Eye (tissue), 1 donor: ENCODE measurements at places on chromosomes 5 and 9.

DNA sequence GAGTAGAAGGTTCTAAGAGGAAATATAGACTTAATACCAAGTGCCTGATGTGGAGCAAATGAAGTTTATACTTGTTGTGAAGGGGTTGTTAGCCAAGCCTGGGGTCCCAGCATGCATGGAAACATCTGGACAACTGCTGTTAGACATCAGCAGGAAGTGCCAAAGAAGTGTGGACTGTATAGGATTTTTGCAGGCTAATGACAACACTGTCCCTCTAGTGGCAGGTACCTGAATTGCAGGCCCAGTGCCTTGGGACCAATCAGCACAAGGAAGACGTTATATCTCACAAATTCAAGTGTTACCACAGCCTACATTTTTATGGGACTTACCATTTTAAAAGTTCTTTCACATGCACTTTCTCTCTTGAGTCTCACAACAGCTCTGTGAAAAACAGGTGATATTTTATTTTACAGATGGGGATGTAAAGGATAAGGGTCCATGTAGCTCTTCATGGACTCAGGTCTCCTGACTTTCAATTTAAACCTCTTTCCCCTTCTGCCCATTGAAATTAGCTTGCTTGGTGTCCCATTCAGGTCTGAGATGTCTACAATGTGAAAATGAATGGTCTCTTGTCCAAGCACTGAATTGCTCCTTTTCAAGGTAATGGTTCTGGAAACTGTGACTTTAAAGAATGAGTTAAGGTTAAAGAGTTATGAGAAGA lies 89.0 kb upstream of the MAP1B start:
- peak; percentile 45 for DNase-seq

- no peak for DNase-seq
Measured at GRCh38 chr5:138065102-138065501, 18.7 kb upstream of the WNT8A start.

DNA sequence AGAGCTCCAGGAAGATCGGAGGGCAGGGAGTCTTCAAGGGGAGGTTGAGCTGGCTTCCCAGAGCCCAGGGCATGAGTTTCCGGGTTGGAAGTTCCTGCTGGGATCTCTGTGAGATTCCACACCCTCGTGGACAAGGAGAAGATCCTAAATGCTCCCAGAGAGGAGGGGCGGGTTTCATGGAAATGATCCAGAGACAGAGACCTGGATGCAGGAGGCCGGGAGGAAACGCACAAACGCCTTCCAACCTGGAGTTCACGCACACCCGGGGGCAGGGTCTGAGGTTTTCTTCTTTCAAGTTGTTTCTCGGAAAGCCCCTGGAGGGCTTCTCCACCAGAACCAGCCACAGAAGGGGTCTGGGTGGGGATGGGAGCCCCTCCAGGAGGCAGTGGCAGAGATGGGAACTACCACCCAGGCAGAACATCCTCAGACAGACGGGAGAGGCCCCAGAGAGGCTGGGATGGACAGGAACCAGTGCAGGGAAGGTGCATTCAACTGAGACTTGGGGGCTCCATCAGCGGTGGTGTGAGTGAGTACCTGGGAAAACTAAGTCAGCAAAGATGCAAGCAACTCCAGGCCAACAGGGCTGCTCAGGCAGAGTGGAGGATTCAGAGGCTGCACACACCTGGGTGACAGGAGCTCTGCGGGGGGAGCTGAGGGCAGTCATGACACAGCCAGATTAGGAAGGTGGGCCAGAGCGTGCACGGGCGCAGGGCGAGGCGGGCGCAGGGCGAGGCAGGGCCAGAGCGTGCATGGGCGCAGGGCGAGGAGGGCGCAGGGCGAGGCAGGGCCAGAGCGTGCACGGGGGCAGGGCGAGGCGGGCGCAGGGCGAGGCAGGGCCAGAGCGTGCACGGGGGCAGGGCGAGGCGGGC lies 52.1 kb upstream of the EXOC3 start:
- no peak for DNase-seq

- peak; percentile 21 for DNase-seq
Measured at GRCh38 chr5:107555425-107556090, 115.2 kb downstream of the EFNA5 start.

DNA sequence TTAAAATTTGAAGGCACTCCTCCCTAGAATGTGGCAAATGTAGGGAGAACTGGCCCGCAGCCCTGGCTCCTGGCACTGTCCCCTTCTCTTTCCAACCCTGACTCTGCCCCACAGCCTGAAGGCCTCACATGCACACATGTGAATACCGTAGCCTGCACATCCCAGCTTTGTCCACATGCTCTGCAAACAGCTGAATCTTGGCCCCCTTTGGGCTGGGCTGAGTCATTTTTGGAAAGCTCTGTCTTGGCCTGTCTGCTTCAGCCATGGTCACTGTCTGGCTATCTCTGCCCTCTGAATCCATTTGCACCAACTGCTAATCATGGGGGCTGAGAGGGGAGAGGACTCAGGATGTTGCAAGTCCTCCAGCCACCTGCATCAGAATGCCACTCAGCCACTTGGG lies 22.1 kb upstream of the GALNT10 start:
- no peak for DNase-seq

DNA sequence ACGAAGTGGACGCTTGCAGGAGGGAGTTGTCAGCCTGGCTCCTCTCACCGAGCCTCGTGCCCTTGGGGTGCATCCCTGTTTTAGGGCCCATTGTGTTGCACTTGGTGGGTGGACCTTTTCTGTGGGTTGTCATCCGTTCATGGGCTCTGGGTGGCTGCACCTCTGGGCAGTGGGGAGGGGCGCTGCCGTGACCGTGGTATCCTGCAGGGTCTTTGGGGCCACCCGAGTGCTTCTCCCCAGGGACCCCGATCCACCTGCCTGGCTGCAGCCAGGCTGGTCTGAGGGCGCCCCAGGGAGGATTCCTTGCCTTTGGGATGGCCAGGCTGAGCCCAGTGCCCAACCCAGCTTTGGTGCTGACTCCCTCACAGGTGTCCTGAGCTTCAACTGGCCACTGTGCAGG lies 41.0 kb upstream of the UBAC1 start:
- DNase-seq, result no peak

GRCh38 chr5:138351517-138351916 lies 968 bp upstream of the KDM3B start:
- no peak for DNase-seq

DNA sequence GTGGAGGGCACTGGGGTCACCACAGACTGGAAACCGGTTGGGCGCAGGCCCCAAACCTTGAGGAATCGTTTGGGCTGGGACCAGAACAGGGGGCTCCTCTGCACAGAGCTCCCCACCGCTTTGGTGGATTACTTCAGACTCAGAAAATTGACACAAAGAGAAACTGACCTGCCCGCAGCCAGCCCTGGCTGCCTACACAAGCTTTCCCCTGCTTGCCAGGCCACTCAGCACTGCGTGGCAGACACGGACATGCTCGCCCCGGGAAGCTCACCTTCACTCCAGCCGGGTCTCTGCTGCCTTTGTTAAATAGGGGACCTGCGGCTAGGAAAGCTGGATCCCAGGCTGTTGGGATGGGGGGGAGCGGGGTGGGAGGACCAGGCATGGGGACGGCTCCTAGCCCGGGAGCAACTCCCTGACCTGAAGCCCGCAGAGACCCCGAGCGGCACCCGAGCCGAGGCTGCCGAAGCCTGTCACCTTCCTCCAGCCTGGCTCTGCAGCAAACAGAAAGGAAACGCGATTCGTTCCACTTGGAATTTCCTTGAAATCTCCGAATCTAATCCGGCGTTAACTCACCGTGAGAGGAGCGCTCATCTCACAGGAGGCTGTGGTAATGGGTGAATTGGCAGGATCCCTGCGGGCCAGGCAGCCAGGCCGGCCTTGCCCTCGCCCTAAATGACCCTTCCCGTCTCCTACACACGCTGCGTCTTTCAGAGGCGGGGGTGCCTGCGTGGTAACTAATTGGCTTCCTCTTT lies 8.8 kb downstream of the PAX5 start:
- peak; percentile 54 for DNase-seq

DNA sequence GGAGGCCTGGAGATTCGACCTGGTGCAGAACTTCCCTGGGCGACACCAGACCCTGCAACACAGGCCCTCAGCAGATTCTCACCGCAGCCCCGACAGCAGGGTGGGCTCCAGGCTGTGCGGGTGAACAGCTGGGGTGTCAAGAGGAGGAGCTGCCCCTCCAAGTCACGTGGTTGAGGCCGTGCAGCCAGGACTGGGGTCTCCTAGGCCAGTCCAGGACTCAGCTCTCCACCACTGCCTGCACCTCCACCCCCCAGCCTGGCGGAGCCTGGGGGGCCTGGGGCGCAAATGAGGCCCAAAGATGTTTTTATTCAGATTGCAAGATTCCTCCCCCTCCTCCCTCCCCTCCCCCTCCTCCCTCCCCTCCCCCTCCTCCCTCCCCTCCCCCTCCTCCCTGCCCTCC lies 9.2 kb upstream of the AGPAT2 start:
- peak; percentile 61 for DNase-seq

- no peak for DNase-seq
Measured at GRCh38 chr9:85715587-85715986, 26.2 kb downstream of the AGTPBP1 start.
